H54 (cell line): ENCODE measurements at places on chromosomes 5 and 9.

- no peak for DNase-seq
These were observed 128.6 kb upstream of the GRHPR start for GRCh38 chr9:37293664-37294524.

DNA sequence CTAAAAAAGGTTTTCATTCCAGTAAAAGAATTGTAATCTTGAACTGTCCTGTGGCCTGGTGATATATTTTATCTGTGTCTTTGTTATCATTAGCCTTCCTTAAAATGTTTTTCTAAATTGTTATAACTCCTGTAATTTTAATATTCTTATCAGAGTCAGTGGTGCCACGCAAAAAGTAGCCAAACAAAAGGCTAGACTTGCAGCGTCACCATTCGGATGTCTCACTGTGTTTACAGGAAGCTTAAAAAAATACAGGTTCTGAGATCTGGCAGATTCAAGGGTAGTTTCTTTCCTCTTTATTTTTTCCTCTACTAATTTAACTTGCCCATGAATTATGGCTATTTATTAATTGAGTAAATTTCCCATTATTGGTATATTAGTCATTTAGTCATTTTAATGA lies 362.3 kb downstream of the MAT2B start:
- no peak for DNase-seq

DNA sequence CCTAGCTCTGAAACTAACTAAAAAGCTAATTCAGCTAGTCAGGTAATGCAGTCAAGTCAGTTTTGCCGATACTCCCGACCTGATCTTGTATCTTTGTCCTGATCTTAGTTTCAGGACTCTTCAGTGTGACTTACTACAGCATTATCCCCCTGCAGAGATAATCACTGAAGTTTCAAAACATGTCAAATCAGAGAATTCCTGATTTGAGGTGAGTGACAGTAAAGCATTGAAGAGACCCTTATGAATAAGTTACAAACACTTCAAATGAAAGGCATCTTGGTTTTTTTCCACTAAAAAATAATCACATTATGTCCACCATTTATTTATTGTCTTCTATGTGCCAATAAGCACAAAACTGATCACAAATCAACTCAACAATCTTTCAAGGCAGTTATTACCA lies 47.6 kb downstream of the BAAT start:
- no peak for DNase-seq

GRCh38 chr9:35951736-35952135 lies 6.2 kb downstream of the OR2S2 start:
- DNase-seq = no peak

DNA sequence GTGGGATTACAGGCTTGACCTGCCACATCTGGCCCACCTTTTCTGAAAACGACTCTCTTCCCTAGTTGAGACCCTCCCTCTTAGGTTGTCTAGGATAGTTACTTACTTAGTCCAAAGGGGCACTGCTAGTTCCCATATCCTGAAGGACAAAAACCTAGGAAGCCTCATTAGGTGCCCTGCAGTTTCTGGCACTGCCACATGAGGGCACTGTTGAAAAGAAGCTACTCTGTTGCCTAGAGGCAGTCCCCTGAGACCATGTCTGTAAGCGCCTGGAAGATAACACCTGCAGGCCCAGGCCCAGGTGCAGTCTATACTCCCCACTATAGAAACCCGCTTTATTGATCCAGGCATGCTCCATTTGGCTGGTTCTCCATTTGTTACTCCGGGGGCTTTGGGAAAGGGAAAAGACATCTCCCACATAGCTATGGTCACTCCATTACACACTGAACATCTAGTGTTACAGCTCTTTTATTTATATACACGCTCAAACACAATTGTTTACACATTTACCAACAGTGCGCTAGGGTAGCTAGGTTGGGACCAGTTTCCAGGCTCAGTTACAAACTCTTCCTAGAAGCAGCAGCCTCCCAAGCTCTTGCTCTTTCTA lies 73.4 kb upstream of the PPARGC1B start:
- no peak for DNase-seq

DNA sequence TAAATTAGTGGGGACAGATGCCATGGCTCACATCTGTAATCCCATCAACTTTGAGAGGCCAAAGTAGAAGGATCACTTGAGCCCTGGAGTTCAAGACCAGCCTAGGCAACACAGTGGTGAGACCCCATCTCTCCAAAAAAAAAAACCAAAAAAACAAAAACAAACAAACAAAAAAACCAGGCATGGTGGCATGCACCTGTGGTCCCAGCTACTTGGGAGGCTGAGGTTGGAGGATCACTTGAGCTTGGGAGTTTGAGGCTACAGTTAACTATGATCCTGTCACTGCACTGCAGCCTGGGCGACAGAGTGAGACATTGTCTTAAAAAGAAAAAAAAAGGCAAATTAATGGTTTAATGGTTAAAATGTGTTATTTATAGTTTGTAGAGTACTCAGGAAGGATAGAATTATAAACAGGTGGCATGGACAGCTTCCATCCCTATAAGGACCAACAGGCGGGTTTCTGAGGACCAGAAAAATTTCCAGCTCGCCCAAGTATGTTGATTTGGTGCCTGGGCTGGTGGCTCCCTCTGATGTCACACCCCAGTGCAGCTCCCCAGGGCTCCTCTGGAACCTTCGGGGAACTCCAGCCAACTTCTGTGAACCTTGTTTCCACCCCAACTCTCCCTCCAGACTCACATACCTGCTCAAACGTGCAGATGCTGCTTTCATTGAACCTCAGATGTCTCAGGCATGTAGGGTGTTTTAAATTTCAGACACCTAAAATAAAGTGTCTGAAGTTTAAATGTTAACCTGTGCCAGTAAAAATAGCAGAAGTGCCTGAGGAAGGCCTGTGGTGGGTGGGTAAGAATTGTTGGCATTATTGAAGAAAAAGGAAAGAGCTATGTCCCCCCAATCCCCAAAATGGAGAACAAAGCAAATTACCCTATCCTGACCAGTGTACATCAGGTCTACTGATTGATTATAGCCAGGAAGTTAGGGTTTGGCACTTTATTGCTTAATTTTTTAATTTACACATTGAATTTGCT lies 69.0 kb downstream of the TRIO start:
- DNase-seq = no peak

- no peak for DNase-seq
These were observed 71.4 kb downstream of the PPIC start for GRCh38 chr5:122965111-122965510.

DNA sequence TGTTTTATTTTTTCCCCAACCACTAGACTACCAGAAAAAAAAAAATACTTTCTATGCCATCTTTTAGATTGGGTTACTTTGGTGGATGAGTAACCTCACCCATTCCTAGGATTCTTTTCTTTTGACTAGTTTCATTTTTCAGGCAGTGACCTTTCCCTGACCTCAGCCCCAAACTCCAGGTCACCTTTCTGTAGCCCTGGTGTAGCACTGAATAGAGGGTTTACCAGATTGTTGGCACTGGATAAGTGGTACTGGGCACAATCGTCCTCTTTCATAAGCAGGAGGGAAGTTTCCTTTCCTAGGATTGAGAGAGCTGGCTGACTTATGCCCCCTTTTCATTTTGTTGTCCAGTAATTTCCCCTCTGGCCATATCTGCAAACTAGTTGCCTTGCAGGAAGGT lies 169.4 kb upstream of the TMEM161B start:
- peak; percentile 15 for DNase-seq

- no peak for DNase-seq
These were observed 32.5 kb upstream of the RNU6ATAC start for GRCh38 chr9:134196911-134197310.

GRCh38 chr9:38339087-38339486 lies 53.4 kb upstream of the ALDH1B1 start:
- DNase-seq = peak; percentile 24

- no peak for DNase-seq
These were observed 113.8 kb upstream of the CPEB4 start for GRCh38 chr5:173774271-173774761.

- no peak for DNase-seq
These were observed 140.9 kb downstream of the NR3C1 start for GRCh38 chr5:143262393-143263174.

DNA sequence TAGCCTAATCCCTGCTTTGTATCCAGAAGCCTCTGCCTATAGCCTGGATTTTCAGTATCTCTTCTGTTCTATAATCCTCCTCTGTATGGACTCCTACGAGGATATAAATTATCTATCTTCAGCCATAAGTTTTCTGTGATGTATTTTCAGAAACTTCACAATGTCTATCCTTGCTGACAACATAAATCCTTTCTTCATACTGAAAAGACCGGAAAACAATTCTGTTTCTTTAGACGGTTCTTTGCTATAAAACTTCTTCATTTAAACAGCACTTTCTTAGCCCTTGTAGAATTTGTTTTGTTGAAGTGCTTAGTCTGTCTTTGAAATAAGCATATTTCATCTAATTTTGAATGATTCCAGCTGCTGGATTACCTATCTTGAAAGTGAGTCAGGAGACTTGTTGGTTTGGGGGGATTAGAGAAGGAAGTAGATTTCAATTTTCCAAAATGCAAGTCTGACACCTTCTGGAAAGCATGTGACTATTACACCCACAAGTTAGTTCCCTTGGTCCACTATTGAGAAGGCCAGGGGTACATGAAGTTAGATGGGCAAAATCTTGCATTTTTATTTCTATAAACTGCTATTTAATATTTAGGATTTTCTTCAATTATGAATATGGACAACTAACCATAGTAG lies 96.3 kb upstream of the RANBP3L start:
- DNase-seq = no peak

DNA sequence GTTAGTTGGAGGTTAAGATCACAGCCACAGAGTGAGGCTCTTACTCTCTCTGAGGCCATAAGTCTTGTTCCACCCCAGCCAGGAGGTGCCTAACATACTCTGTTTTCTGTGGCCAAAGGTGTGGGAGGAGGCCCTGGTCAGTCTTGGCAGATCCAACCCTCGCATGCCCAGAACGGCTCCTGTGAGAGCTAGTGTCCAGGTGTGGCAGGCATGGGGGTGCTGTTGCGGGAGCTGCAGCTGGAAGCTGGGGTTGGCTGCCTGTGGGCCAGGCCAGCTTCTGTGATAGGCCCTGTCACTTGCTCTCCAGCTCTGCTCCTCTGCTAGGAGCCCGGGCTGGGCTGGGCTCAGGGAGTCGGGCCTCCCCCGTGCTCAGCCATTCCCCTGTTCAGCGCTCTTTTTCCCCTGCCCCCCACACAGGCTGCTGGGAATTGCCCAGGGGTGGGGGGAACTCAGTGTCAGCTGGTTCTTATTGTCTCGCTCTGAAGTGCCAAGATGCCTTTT lies 31.6 kb downstream of the IER5L start:
- no peak for DNase-seq

- DNase-seq = no peak
These were observed 77.6 kb upstream of the ADRB2 start for GRCh38 chr5:148748702-148749392.

GRCh38 chr9:128469070-128469469 lies 13.3 kb downstream of the ODF2 start:
- no peak for DNase-seq

DNA sequence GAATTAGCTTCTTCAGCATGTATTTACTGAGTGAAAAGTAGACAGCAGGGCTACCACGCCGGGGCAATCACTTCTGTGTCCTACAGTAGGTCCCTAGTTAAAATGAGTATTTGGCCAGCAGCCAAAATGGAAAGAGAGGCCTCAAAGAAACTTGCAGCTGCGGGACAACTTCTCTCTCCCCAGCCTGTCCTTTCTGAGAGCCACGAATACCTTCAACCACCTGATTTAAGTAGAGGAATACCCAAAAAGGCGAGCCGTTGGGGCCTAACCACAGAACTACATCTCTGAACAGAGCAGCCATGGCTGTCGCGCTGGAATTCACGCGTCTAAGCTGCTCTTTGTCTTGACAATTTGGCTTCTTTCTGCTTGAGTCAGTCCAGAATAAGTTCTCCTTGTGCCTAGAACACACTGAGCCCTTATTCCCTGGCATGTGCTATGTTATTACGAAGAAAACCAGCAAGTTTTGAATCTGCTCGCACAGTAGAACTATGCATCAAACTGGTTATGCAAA lies 43.8 kb upstream of the GOLPH3 start:
- no peak for DNase-seq

DNA sequence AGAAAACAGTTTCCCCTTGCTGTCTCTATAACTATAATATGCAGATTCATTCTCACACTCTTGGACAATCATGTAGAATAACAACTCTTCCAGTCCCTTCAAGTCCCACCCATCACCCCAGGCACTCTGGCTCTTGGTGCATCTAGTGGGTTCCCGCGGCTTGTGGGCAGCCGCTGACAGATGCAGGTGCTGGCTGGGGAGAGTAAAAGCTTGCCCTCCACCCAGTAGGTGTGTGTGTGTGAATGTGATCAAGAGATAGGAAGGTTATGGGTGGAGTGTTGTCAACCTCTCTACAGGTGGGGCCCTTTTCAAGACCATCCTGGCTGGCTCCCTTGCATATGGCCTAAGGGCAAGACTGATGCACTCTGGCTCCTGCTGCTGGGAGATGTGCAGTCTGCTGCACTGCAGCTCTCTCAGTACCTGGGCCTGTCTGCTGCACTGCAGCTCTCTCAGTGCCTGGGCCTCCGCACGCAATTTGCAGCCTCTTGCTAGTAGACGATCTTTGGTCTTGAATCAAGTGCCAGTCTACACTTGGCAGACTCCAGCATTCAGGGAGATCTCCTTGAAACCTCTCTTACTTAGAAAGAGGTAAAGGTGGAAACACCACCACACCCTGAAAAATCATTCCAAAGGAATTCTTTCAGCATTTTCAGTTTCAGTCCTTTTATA lies 189.7 kb upstream of the GDNF start:
- no peak for DNase-seq

- DNase-seq = no peak
These were observed 294.6 kb downstream of the SEC61B start for GRCh38 chr9:99516657-99517049.

DNA sequence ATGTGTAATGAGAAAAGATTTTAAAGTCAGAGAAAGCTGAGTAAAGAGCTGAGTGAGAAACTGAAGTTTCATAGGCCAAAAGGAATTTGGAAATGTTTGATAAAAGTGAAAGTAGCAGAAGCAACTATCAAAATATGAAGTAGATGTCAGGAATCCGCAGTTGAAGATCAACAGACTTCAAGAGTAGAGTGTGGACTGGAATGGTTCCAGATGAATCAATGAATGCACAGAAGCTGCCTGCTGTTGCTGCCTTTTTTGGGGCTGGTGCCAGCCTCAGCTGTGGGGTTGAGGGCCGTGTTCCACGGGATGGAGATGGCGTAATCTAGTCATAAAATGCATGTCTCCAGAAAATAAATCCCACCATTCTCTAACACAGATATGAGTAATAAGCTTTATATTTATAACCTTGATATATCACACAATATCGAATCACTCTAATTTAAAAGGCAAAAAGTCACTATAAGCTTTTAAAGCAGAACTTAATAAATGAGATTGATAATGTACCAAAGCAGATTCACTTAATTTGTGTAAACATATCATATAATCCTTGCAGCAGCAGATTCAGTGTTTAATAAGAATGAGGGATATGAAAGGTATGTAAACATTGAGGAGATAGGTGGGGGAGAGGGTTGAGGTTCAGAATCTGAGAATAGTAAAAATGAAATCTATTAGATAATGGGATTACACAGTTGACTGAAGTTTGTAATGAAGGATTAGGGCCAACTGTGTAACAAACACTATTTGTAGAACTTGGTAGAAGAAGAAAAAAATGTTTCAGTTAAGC lies 652.3 kb upstream of the FTMT start:
- DNase-seq = peak; percentile 7
